T-helper 17 cell (primary cell): ENCODE measurements at places on chromosomes 7 and 10.

- no peak for DNase-seq
Measured at GRCh38 chr7:41869997-41870396, 167.1 kb upstream of the INHBA start.

DNA sequence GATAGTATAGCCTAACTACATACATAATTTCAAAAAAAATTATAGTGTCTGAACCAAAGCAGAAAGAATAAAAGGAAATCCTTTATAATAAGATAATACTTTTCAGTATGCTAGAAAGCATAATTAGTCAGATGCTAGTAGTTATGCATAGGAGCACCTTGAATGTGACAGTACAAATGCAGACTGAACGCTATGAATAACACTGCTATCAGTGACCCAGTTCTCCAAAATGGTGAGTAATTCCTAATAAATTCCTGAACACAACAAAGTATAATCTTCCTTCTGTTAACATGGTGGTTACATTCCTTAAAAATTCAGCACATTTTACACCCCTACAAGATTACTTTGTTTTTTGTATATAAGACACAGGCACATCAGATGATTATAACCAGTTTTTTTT is 1.2 kb upstream of the CHPF2 start:
- DNase-seq, result no peak

DNA sequence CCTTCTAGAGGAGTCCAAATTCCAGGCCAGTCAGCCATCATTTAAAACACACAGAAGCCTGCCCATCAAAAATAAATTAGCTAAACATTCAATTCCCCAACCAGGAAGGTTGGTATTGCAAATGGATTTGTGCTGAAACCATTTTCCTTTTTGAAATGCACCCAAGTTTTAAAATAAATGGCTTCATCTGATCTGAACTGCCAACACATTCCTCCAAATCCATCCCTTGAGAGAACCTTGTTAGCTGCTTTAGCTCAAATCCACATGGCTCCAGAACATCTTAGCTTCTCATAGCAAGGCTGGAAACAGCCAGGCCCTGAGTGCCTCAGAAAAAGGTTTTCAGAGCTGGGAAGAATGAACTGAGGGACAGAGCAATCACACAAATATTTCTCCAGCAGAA is 306.3 kb downstream of the FZD1 start:
- no peak for DNase-seq

DNA sequence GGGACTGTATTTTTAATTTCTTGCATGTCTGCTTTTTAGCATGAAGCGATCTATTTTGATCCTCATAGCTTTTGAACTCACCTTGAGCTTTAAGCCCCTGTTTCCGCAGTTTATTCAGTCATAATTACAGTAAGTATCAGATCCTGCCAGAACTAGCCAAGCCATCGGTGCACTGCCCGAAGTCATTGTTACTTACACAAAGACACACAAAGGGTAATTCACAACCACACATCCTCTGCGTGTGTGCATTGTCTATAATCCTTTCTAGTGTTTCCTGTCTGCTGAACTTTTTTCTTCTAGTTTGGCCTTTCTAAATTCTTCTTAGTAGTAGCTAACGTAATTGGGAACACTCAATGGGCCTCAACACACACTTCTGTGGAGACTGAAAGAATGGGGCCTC is 133.0 kb downstream of the SFMBT2 start:
- no peak for DNase-seq

- DNase-seq, result no peak
Measured at GRCh38 chr10:122461729-122462532, 578 bp downstream of the HTRA1 start.

DNA sequence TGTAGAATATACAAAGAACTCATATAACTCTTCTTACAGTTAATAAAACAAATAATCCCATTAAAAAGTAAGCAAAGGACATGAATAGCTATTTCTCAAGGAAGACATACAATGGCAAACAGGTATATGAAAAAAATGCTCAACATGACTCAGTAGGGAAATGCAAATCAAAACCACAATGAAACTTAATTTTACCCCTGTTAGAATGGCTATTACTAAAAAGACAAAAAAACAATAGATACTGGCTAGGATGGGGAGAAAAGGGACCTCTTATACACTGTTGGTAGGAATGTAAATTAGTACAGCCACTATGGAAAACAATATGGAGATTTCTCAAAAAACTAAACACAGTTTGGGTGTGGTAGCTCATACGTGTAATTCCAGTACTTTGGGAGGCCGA is 37.8 kb downstream of the HERPUD2 start:
- DNase-seq, result no peak

DNA sequence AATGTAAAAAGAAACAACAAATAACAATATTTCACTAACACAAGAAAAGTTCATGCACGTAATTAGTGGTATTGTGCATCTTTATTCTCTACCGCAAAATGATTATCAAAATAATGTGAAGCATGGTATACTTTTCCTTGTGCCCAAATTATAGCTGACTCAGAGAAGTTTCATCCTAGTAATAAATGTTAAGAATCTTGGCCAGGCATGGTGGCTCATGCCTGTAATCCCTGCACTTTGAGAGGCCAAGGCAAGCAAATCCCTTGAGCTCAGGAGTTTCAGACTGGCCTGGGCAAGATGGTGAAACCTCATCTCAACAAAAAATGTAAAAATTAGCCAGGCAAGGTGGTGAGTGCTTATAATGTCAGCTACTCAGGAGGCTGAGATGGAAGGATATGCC is 105.0 kb downstream of the KMT2C start:
- DNase-seq, result no peak

GRCh38 chr7:8386926-8387550 is 46.4 kb upstream of the NXPH1 start:
- DNase-seq, result no peak

DNA sequence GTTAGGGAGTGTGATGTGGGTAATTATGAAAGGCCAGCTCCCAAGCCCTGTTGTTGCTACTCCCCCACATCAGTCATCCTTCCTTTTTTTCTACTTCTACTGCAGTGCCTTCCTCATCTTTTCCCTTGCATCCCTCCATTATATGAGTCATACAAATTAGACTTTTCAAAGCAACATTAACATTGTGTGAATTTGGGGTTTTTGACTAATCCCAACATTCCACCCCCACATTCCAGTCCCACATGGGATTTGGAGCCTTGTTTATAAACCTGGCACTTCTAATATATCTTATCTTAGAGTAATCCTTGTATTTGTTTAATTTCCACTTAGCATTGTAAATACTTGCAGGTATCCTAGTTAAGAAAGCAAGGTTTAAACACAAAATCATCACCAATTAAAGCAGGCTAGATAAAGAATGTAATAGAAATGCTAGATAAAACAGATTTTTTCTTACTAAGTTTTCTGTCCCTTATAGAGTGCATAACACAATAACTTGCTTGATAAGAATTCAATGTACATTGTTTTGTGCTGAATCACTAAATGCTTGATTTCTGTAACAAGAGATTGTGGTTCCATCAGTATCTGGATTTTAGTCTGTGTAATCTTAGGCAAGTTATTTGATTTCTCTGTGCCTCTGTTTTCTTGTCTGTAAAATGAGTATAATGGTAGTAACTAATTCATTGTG is 165.8 kb downstream of the CFTR start:
- DNase-seq, result no peak

DNA sequence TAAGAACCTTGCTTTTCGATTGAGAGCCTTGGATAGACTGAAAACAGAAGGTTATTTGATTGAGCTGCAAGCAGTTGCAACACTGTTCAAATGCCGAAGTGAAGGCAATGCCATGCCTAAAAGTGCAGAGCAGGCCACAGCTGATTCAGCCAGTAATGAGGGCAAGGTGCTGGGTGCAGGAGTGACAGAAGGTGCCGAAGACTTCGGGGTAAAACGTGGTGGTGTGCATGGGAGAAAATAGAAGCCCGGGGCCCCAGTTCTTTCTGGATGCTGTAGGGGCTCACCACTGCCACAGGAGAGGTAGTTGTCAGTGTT is 43.6 kb upstream of the GATAD1 start:
- DNase-seq, result no peak

DNA sequence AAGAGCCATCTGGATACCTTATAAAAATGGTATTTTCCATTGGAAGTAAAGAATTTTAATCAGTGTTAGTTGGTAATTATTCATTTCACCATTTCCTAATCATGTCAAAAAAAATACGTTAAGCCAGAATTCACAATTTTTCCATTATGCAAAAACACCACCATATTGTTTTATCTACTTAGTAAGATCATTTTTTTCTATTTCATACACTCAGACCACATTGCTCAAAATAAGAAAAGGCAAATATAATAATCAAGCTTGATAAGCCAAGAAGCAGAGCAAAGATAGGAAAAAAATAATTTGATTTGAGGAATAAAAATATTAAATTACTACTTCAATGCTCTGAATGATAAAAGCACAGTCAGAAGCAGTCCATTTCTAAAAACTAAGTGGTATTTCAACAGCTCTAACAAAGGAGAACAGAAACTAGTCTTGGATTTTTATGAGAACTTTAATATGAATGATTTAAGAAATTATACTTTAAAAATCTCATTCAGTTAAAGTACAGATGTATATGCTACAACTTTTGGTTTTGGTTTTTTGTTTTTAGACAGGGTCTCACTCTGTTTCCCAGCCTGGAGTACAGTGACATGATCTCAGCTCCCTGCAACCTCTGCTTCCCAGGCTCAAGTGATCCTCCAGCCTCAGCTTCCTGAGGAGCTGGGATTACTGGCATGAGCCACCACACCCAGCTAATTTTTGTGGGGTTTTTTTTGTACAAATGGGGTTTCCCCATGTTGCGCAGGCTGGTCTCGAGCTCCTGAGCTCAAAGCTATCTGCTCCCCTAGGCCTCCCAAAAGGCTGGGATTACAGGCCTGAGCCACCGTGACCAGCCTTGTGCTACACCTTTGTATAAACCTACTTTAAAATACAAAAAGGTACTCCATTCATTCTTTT is 46.6 kb downstream of the LRRN3 start:
- DNase-seq, result peak; percentile 9

DNA sequence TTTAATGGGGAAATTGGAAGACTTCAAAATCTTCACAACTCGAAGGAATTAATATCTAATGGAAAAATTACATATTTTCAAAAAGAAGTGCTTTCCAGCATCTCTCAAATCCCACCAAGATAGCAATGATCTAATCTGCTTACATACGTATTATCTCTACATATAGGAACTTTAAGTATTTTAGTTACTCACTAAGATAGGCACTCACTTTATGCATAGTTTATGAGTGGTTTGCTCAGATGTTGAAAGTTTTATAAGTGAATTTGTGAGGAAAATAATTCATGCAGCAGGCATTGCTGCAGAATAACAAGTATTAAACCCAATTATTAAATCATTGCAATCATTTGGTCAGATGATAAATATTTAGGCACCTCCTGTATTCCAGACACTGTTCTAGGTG is 2.3 kb upstream of the CYTH3 start:
- DNase-seq, result no peak

DNA sequence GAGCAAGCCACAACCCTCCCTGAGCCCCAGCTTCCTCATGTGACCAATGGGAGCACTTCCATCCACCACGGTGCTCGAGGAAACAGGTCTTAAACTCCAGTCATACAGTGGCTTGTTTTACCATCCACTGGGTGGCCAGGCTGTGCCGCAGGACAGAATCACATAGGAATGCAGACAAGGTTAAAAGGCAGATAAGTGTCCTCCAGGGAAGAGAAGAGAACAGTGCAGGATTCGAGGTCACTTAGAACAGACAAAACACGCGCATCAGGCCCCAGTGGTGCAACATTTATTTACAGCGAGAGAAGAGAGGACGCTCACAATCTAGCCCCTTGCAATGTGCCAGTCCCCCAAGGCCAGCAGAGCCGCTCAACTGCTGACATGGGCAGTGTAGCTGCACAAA is 92.8 kb downstream of the TMEM130 start:
- no peak for DNase-seq

DNA sequence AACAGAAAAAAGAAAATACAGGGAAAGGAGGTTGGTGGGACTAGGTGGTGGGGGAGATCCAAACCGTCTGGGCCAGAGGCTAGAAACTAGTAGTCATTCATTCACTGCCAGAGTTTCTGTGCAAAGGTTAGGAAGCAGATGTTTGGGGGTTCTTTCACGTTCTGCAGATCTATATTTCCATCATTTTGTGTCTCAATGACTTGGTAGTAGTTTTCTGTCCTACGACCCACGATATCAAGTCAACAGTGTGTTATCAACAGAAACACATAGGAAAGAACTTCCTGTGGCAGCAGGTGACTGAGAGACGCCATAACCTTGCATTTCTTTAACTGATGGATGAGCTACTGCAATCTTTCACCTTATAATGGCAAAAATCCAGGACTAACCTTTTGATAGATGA is 1.8 kb downstream of the CEP55 start:
- no peak for DNase-seq

- DNase-seq, result no peak
Measured at GRCh38 chr7:3259711-3260400, 41.2 kb upstream of the SDK1 start.

DNA sequence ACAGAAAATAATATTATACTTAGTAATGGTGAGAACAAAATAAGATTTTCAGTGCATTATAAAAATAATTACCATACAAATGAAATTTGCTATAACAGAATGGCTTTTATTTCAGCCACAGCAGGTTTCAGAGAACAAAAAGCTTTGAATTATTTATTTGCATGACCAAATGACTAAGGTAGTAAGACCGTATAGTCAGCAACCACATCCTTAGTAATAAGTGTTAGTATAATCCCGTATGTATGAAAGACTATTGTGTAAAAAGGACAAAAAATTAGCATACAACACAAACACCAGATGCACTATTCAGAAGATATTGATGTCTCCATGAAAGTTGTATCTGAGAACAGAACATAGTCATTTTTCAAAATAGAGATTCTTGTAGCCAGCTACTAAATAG is 12.2 kb downstream of the PDZD8 start:
- no peak for DNase-seq

- DNase-seq, result no peak
Measured at GRCh38 chr10:4070921-4071660, 286.1 kb upstream of the KLF6 start.

DNA sequence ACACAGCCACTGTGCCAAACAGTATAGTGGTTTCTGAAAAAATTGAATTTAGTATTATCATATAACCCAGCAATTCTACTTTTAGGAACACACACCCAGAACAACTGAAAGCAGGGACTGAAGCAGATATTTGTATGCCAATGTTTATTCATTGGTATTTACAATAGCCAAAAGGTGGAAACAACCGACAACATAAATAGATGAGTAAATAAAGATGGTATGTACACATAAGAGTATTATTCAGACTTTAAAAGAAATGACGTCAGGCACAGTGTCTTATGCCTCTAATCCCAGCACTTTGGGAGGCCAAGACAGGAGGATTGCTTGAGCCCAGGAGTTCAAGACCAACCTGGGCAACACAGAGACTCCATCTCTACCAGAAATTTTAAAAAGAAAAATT is 7.2 kb downstream of the CDCA7L start:
- DNase-seq, result no peak

- no peak for DNase-seq
Measured at GRCh38 chr10:76899490-76899889, 738.1 kb downstream of the KCNMA1 start.

GRCh38 chr7:64666663-64667050 is 724 bp downstream of the ZNF107 start:
- DNase-seq, result no peak
